Activated CD4-positive, alpha-beta T cell treated with anti-CD3 and anti-CD28 coated beads, Interleukin-2, amount 50 U/mL, for 4 hours (primary cell): ENCODE measurements at places on chromosomes 2 and 18.

GRCh38 chr18:5618047-5618688, 74.4 kb upstream of the EPB41L3 start:
- DNase-seq, result no peak

GRCh38 chr2:43031471-43032212, 194.8 kb downstream of the ZFP36L2 start:
- DNase-seq, result no peak

- DNase-seq, result no peak
Observed at GRCh38 chr2:113162173-113162572, 11.6 kb upstream of the PSD4 start.

GRCh38 chr2:127239395-127239794, 19.3 kb upstream of the CYP27C1 start:
- no peak for DNase-seq

DNA sequence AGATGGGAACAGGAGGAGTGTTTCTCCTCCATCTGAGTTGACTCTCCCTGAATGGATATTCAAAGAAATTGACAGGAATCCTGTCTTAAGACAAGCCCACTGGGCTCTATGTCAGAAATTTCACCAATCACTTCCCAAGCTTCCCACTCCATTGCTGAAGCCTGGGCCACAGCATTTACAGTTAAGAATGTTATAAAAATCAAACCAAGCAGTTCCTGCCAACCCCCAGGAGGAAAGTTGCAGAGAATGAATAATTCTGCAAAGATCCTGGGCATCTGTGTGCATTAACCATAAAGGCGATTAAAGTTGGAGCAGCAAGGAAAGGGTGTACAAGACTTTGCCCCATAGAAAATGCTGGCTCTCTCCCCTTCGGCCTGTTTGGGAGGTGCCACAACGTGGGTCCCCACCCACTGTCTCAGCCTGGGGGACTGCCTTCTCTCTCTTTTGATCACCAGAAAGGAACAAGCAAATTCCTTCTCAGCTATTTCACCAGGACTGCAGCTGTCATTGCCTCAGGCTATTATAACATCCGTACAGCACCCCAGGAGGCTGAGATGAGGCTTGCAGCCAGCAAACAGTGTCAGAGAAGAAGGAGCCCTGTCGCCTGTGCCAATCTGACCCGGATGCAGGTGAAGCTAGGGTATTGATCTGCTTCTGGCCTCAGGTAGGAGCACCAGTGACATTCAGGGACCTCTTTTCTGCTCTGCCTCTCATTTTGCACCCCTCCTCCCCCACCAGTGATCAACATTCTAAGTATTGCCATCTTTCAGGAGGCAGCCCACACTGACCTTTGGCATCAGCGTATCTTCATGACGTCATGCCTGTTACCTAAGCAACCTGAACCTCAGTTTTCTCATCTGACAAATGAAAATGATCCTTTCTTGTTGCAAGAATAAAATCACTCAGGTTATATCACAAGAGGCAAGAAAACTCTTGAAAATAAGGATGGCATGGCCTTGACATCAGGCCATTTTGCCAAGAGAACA, 219.0 kb downstream of the SH3BP4 start:
- DNase-seq, result no peak

GRCh38 chr18:58491113-58491696, 137.7 kb downstream of the ALPK2 start:
- DNase-seq, result no peak

DNA sequence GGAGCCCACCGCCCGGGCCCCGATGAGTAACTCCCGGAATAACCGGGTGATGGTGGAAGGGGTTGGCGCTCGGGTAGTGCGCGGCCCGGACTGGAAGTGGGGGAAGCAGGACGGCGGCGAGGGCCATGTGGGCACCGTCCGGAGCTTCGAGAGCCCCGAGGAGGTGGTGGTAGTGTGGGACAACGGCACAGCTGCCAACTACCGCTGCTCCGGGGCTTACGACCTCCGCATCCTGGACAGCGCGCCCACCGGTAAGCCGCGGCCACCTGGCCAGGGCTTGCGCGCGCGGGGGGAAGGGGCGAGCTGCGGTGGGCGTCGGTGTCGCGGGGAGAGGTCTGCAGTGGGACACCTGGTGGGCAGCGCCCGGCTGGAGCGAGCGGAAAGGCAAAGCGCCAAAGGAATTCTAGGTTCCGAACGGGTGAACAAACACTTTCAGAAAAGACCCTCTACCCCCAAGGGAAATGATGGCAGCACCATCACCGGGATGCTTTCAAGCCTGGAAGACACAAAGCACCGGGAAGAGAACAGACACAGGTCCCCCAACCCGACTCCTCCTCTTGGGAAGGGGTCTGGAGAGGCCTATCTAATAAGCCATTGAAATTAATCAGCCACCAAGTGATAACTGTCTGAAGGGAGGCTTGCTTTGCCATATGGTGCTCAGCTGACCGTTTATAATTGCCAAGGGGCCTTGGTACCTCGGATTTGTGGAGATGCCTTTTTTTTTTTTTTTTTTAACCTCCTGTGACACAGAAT, 1.1 kb downstream of the MIB1 start:
- peak; percentile 8 for DNase-seq

DNA sequence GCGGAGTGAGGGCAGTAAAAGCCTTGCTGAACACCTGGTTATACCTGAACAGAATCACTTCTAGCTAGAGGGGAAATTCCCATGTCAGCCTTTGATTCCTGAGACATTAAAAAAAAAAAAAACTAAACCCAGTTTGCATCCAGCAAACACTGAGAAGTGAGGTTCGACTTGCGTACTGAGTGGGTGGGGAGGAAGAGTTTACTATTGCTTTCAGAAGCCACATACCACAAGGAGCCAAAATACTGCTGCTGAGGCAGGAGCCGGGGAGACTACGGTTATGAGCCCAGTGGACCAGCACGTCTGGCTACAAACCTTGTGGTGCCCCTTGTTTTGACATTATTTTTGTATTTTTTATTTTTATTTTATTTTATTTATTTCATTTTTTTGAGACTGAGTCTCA, 2.7 kb downstream of the COLEC11 start:
- DNase-seq, result no peak

- DNase-seq, result no peak
Observed at GRCh38 chr2:60354713-60355112, 198.7 kb downstream of the BCL11A start.

DNA sequence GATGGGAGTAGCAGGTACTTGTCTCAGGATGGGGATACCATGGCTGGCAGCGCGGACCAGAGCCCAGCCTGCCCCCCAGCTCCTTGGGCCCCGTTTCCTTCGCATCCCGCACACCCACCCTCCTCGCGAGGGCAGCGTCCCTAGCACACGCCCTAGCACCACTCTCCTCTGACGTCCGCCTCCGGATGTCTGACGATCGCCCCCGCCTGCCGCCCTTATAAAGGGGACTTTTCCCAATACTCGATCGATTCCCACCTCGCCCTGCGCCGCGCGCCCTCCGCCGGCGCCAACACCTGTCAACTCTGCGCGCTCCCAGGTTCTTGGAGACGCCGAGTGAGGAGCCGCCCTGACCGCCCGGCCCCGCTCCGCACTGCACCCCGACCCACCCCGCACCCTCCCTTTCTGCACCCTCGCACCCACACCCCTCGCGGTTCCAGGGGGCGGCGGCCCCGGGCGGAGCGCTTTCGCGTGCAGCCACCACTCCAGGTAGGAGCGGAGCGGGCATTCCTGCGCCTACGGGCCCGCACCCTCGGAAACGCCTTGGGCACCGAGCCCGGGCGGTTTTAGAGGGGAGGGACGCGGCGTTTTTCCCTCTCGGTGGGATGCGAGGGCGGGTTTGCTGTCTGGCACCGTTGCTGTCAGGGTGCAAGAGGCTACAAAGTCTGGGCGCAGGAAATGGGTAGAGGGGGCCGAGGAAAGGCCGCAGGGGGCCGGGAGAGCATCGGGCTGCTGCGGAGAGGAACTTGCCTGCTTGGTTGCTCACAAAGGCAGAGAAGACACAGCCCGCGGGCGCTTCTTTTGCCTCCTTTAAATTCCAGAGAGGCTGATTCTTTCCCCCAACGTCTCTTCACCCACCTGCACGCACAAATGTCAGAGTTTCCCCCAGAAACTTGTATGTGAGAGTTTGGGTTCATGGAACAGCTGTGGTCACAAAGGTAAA, at the start of gene SLC5A7:
SLC5A7 (plus strand) TSS at position 247 of the 940 bp plus-strand sequence. CDS start 1,632 bp downstream, outside the sequence.
- no peak for DNase-seq

- no peak for DNase-seq
Observed at GRCh38 chr2:129255610-129256313, 723.7 kb upstream of the RAB6C start.

- DNase-seq, result no peak
Observed at GRCh38 chr2:207184768-207185167, 19.0 kb upstream of the KLF7 start.

DNA sequence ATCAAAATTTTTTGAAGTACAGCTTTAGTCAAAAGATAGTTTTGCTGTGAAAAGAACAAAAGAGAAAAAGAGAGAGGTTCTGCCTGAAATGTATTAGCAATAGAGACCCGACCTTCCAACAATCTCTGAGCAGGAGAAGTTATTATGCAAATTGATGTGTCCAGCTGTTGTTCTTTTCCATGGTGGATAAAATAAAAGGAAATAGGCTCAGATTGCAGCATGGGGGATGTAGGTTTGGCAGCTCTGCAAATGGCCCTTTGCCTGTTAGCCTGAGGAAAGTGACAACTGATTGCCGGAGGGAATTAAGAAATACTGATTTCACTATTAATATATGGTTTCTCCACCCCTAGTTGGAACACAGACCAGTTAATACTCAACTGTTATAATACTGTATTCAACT, 1283.2 kb upstream of the NXPH2 start:
- no peak for DNase-seq

- no peak for DNase-seq
Observed at GRCh38 chr2:128619471-128620325, 301.0 kb upstream of the HS6ST1 start.

DNA sequence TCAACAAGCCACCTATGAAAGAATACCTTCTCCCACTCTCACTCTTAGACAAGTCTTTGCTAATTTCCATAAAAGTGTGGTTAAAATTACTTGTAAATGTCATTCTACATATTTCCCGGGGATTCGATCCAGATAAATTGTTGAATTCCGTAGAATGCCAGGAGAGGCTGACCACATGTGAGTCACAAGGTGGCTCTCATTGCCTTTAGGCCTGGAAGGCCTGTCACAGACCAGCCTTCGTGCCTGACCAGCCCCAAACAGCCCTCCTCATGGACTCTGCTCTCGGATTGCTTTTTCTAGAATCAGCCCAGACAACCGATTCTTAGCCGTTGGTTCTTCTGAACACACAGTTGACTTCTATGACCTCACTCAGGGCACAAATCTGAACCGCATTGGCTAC, 86.0 kb downstream of the RTN4 start:
- DNase-seq, result no peak

GRCh38 chr2:26805241-26805676, 19.4 kb downstream of the CENPA start:
- no peak for DNase-seq

DNA sequence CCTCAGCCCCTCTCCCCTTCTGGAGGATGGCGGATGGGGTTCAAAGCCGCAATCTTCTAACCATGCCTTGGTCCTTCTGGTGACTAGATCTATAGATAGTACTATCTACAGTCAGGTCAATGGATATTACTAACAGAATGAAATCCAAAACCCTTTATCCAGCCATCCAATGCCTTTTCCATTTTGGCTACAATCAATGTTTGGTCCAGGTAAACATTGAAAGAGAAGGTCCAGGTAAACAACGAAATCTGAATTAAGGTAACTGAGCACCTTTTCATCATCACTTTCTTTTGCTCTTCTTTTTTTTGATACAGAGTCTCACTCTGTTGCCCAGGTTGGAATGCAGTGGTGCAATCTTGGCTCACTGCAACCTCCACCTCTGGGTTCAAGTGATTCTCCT, 9.7 kb downstream of the PPP4R3B start:
- DNase-seq, result no peak

DNA sequence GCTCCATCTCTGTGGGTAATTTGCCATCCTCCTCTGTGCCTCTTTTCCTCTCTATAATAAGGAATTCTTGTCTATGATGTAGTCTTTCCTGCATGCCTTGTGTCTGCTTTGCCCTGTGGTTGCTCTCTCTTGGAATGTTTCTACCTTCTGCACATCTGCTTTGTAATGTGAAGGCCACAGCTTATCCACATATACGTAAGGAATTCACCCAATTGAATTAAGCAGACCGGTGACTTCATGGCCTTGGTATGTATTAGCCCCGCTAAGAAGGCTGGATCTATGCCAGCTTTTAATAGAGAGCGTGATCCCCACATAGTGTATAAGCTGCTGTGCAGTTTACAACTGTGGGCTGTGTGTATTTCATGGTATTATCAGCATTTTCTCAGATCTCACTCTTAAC, 274.7 kb downstream of the RNF144A start:
- no peak for DNase-seq

GRCh38 chr18:22346401-22346952, 71.2 kb downstream of the CTAGE1 start:
- DNase-seq, result no peak

GRCh38 chr18:63788447-63789096, 13.4 kb downstream of the SERPINB7 start:
- peak; percentile 13 for DNase-seq

GRCh38 chr18:46072959-46073358, 899 bp upstream of the PSTPIP2 start:
- no peak for DNase-seq

DNA sequence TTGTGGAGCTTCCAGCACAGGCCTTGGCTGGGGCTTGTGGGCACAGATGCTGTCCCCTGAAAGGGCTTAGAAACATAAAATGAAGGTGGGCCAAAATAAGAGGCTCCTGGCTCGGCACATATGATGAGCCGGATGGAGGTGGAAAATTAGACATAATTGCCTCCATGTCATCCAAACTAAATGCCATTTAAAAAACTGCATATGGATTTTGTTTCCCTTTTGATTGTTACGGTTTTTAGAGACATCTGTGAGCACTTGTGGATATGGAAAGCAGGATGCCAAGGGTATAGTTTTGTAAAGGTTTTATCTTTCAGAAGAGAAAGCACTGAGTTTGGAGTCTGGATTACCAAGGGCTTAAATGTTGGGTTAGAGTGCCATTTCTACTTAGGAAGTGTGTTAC, 498.3 kb downstream of the RIT2 start:
- no peak for DNase-seq

GRCh38 chr2:170235860-170236679, 58.1 kb downstream of the MYO3B start:
- no peak for DNase-seq

DNA sequence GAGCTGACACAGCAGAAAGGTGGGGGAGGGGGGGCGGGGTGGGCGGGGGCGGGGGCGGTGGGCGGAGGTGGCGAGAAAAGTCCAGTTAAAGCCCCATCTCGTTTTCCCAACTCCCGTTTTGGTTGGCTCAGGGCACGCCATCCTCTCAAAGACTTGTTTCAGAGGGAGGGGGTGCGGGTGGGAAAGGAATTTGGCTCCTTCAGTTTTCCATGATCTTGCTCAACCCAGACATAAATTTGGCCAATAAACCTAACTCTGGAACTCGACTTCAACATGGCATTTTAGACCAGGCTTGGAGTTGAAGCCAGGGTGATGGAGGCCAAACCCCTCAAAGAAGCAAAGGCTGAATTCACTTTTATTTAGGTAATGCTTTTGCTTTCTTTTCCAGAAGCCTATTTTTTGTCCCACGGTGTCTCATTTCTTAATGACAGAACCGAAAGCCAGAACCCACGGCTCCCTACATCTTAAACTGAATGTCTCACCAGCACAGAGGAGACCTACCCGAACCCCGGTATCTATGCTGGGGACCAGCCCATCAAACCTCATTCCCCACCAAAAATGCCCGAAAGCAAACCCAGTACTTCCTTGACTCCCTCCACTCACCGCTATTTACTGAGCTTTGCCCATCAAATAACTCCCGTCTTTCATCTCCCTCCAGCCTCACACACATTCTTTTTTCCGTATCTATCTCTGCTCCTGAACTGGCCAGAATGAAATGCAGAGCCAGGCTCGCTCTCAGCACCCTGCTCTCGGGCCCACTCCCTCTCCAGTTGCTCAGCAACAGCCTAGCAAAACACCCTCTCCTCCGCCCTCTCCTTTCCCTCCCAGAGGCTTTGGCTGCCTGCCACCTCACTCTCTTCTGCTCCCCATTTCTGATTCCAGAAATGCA, 4.3 kb downstream of the IGFBP5 start:
- DNase-seq, result no peak
